ENCODE measurements at places on chromosomes 2 and 18. TPM values are rescaled to one million over a fixed set of nuclear protein-coding genes. Genes with fewer than 3 reads are reported as not detected.

DNA sequence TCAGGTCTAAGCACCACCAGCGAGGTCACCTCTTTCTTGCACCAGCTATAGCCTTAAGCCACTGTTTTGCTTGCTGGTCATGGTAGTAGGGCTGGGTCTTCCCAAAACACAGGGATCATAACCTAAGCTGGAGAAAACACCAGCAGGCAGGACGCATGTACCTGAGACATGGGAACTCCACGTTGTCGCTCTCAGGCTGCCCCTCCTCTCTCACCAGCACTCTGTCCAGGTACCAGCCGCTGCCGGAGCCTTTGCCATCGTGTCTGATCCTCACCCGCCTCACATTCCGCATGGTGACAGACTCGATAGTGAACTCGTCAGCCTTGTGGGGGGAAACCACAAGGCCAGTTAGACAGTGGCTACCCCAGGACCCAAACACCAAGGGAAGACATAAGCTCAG is 79.5 kb downstream of the LOXHD1 start:
- H3K27me3 ChIP-seq = peaks cover 2% of the 10 kb centered on the region
- H3K4me3 ChIP-seq = no peak overlapping the region
- no peaks in the 10 kb centered on the region for H3K4me1 ChIP-seq
- H3K27ac ChIP-seq = no peak overlapping the region

GRCh38 chr2:238239863-238240756 is at the start of gene HES6:
Gene HES6 (minus strand): TSS chr2:238240038. CDS start chr2:238239905, 133 bp downstream.
- peaks cover 7% of the 10 kb centered on the region for H3K36me3 ChIP-seq
- peak within 1 kb of the TSS; percentile 90 for H3K4me3 ChIP-seq
- peak; percentile 80 for DNase-seq
- peaks cover 40% of the 10 kb centered on the region for H3K27me3 ChIP-seq
- peaks cover 3% of the 10 kb centered on the region for H3K4me1 ChIP-seq
- H3K27ac ChIP-seq = peak within 1 kb of the TSS; percentile 70

The CIAO1 gene
- total RNA-seq = 93.9 TPM

DNA sequence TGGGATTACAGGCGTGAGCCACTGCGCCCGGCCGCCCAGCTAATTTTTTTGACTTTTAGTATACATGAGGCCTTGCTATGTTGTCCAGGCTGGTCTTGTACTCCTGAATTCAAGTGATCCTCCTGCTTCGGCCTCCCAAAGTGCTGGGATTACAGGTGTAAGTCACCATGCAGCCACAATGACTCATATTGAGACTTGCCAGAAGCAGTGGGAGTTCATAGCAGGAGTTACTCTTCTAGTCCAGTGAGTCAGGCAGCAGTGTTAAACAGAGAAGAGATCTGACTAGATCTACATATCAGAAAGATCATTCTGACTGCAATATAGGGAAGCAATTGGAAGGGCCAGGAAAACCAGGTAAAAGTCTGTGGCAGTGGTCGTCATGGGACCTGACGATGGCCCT is 1.5 kb upstream of the FLACC1 start:
- peaks cover 34% of the 10 kb centered on the region for H3K4me1 ChIP-seq
- H3K27ac ChIP-seq = no peak overlapping the region
- H3K36me3 ChIP-seq = peaks cover 33% of the 10 kb centered on the region
- DNase-seq = no peak
- no peaks in the 10 kb centered on the region for H3K27me3 ChIP-seq

DNA sequence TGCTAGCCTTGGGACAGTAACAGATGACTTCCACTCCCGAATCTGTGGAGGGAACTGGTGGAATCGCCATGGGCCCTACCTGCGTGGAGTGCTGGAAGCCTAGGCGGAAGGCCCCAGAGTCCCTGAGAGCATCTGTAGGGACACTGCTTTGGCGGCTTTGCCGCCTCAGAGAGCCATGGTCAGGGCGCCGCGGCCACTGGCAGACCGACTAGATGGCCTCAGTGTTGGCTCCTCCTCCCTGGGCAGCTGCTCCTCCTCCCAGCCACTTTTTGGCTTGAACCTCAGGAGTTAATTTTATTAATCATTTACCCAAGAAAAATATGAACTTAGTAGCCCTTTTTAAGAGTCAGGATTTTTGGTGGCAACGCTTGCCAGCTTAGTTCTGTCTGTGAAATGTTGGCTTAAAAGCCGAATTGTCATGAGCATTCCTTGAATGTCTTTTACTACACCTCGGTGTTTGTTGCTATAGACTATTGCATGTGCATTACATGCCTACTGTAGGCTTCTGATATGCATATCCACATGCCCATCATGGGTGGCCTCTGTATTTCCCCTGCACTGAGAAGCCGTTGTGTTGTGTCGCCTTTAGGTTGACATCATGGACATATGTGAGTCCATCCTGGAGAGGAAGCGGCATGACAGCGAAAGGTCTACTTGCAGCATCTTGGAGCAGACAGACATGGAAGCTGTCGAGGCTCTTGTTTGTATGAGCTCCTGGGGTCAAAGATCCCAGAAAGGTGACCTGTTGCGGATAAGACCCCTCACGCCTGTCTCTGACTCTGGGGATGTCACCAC is 2.4 kb downstream of the KLF11 start:
- peak overlapping the region; percentile 40 for H3K4me3 ChIP-seq
- DNase-seq = no peak
- H3K4me1 ChIP-seq = peaks cover 16% of the 10 kb centered on the region
- peaks cover 8% of the 10 kb centered on the region for H3K27me3 ChIP-seq
- H3K27ac ChIP-seq = no peak overlapping the region
- H3K36me3 ChIP-seq = peaks cover 12% of the 10 kb centered on the region

The ALPG gene
- not detected for total RNA-seq

Measured in activated T-helper 2 cell treated with anti-CD3 and anti-CD28 coated beads, Interferon-gamma antibody, Interleukin-2, Interleukin-4, amounts not matched to agents 10 μg/mL and 5 μg/mL and 100 μg/mL, durations not matched to agents 14 hours and 24 hours and 36 hours (primary cell).